Suppressor macrophage (primary cell): ENCODE measurements at places on chromosomes 5 and 9.

- no peak for DNase-seq
These were observed 32.5 kb upstream of the TIFAB start for GRCh38 chr5:135484674-135485086.

- DNase-seq, result no peak
These were observed 191.9 kb downstream of the ZSWIM6 start for GRCh38 chr5:61523997-61524396.

DNA sequence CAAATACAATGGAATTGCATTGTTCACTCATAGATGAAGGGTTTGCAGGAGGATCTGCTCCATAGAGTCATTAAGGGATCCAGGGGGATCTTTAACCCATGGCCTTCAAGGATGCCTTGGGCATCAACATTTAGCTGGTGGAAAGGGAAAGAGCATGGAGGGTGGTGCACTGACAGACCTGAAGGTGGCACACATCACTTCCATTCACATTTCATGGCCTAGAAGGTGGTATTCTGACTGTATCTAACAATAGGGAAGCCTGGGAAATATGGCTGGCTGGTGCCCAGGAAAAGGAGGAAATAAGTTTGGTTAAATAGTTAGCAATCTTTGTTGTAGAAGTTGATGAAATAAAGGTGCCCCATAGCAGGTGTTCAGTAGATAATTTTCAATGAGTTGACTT is 230.2 kb downstream of the CD180 start:
- DNase-seq, result no peak

GRCh38 chr5:122693963-122694362 is 80.9 kb upstream of the SNX2 start:
- no peak for DNase-seq

DNA sequence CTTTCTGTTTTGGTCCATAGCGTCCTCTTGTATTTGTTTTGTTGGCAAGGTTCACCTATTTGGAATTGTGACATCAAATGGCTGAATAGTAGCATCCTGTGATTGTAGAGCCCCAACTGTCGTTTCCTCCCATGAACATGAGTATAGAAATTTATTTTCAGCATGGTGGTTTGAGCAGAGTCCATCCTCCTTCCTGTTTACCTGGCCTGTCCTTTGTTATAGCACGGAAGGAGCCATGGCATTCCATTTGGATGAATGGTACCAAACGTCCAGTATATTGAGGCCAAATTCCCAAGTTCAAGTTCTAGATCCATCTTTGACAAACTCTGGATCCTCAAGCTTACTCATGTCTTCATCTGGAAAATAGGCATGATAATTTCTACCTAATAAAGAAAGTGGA is 16.8 kb downstream of the RASGRF2 start:
- DNase-seq, result no peak

GRCh38 chr9:86893811-86894490 is 53.4 kb downstream of the GAS1 start:
- DNase-seq, result peak; percentile 15

GRCh38 chr5:147439254-147439653 is 70.6 kb downstream of the DPYSL3 start:
- DNase-seq, result peak; percentile 71

GRCh38 chr9:88528080-88528790 is 6.7 kb upstream of the NXNL2 start:
- DNase-seq, result no peak

- DNase-seq, result peak; percentile 69
These were observed 143.4 kb downstream of the FGF18 start for GRCh38 chr5:171562822-171563221.

DNA sequence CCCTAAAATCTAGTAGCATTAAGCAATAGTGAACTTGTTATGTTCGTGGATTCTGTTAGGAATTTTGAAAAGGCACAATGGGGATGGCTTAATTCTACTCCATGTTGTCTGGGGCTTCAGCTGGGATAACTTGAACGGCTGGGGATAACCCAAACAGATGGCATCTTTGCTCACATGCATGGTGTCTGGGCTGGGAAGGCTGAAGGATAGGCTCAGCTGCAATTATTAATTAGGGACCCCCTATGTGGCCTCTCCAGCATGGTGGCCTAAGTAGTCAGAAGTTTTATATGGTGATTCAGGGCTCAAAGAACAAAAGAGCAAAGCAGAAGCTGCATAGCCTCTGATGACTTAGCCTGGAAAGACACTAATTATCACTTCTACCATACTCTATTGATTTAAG is 551.1 kb downstream of the PSAT1 start:
- DNase-seq, result no peak

GRCh38 chr5:10576790-10577189 is 12.9 kb downstream of the ANKRD33B start:
- peak; percentile 41 for DNase-seq

DNA sequence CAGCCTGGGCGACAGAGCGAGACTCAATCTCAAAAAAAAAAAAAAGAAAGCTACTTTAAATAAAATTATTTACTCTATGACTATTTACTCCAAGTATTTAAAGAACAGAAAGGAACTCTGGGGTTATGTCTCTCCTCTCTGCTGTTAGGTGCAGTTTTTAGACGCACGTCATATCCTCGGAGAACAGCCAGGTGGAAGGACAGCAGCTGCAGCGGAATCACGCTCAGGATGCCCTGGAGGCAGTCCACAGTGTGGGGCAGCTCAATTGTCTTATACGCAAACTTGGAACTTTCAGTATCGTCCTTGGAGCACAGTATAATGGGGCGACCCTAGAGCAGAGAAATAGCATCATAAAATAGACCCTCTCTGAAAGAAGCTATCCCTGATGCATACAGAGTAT is 10.4 kb upstream of the MAPK9 start:
- DNase-seq, result no peak

DNA sequence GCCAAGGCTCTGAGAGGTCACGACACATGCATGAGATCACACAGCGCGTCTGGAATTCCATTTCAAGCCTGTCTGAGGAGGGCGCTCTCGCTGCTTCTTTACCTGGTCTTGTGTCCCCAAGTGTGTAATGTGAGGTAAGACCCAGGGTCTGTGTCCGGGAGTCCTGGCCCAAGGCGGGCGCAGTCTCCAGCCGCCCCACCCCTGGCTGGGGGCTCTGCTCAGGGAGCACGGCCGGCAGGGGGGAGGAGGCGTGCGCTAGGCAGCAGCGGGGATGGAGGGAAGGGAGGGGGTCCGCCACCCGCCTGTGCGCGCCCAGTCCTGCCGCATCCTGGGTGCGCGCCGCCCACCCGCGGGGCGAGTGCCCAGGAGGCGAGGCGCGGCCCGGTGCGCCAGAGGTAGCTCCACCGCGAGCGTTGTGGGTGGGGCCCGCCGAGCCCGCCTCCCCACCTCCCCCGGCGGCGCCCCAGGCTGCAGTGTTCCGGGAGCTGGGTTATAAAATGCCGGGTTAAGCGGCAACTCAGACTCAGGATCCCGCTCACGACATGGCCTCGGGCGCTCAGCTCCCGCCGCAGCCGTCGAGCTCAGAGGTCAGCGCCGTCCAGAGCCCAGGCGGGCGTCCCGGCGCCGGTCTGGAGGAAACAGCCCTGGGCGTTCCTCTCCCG is at the start of gene CCNI2:
Gene CCNI2 (plus strand): TSS at position 473 of the 662 bp plus-strand sequence. CDS start 70 bp downstream, at position 543.
- peak; percentile 11 for DNase-seq

DNA sequence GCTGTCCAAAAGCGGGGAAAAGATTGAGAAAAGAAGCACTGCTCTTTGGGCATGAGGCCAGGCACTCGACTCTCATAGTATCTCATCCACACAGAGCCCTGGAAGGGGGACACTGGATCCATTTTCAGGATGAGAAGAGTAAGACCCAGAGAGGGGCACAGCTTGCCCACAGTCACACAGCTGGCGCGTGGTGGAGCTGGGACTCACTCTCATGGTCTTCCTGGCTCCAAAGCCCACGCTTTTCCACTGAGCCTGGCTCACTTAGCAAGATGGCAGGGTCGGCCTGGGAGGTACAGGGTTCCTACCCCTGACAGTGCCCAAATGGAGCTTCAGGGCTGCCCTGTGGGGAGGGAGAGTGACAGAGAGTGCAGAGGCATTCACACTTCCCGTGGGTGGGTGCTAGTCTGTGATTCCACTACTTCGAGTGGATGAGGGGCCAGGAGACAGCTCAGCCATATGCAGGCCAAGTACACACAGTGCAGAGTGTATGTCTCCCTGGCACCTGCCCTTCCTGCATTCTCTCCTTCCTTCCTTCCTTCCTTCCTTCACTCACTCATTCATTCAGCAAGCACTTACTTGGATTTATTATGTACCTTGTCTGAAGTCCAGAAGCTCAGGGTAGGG is 18.3 kb upstream of the IGFBPL1 start:
- DNase-seq, result no peak

DNA sequence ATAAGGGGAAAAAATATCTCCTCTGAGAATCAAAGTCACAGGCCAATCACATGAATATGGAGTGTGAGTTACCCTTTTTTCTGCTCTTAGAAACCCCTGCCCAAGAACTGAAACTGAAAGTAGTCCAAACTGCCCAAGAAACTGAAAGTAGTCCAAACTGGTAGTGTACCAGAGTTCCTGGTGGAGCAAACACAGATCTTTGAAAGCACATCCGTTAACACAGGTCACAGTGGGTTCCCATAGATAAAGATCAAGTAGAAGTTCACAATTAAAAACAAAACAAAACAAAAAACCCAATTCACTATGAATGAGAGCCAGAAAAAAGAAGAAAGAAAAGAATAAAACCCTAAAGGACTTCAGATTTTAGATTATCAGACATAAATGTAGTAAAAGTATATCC is 332.4 kb upstream of the EFNA5 start:
- peak; percentile 37 for DNase-seq

GRCh38 chr5:53613536-53613935 is 53.1 kb downstream of the NDUFS4 start:
- peak; percentile 73 for DNase-seq

DNA sequence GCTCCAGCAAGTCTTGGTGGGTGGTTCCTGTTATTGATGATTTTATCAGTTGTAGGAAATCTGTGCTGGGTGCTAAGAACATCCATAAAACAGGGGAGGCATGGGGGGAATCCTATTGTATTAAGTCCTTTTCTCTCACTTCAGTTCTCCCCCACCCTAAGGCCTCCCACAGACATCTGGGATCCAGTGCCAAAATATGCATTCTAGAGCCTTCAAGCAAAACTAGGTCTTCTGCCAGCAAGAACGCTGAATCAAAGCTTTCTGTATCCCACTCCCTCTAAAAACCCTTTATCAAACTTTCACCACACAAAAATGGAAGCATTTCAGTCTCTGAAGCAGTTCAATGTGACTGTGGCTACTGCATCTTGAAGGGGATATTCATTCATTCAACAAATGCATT is 281.9 kb downstream of the GAS1 start:
- no peak for DNase-seq

- peak; percentile 17 for DNase-seq
These were observed 1.6 kb downstream of the MED27 start for GRCh38 chr9:132077881-132078698.

- no peak for DNase-seq
These were observed 7.8 kb downstream of the ROR2 start for GRCh38 chr9:91942201-91942600.

GRCh38 chr5:126595486-126596083 is 566 bp upstream of the ALDH7A1 start:
- DNase-seq, result no peak

DNA sequence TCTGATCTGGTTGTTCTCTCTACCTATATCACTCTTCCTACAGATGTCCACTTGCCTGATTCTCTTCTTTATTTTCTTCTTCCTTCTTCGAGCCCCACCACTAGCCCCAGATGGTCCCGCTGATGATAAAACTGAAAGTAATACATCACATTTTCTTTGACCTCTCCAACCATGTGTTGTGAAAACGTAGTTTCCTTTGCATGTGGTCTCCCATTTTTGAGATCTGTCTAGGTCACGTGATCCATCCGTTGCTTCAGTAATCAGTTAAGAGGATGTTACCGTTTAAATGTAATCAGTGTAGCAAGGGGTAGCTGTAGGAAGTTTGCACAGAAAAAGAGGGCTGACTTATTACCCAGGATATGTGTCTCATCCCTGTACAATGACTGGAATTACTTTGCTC is 426.3 kb upstream of the TLE4 start:
- no peak for DNase-seq

- DNase-seq, result no peak
These were observed 22.5 kb downstream of the PCSK5 start for GRCh38 chr9:75912951-75913350.

DNA sequence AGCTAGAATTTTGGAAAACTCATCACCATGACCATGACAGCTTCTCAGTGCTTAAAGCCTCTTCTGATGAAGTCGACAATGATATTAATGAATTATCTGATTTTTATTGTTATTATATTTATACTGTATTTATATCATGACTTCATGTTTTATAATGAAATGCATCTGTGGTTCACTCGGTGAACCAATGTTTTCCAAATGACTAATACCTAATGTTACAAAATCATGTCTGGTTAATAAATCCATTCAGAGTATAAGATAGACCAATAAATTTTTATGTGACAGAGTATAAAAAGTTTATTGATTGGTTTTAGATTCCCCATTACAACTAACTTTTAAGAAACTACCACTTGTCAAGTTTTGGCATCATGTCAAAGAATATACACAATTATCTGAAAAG is 416.5 kb downstream of the MLLT3 start:
- DNase-seq, result no peak

DNA sequence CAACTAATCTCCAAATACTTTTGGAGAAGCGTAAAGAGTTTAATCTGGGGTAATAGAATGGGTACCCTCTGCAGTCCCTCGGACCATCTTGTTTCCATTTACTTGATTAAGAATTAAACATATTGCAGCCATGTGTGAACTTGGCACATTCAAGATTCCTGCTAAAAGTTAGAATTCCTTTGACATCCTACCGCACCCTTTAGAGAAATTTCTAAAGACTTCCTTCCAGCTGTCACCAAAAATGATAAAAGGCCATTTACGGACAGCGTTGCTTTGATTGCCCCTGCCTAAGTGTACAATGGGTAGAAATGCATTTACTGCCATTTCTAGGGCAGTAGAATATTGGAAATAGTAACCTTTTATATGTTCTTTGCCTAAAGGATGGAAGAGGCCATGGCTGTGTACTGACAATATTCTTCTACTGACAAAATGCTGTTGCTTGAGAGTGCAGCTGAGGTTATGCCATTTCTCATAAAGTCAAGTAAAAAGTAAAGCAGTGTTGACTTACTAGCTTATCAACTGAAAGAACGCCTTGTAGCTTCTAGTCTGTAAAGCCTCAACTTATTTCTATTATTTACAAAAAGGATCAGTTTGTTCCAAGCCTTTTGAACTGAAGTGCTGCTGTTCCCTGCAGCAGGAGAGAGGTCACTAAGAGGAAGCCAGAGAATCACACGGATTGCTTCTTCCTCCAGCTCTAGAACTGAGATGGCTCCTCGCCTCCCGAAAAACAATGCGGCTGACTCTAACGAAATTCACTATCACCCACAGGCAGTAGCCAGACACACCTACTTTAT is 139.8 kb upstream of the BASP1 start:
- no peak for DNase-seq

GRCh38 chr5:43073597-43074546 is 33.8 kb upstream of the ANXA2R start:
- DNase-seq, result peak; percentile 54

- peak; percentile 17 for DNase-seq
These were observed 206.4 kb downstream of the NXNL2 start for GRCh38 chr9:88741335-88741734.

GRCh38 chr5:137649228-137649935 is 86.5 kb downstream of the KLHL3 start:
- DNase-seq, result no peak
